ENCODE measurements at places on chromosomes 12 and 14. TPM values are rescaled to one million over a fixed set of nuclear protein-coding genes. Genes with fewer than 3 reads are reported as not detected.

CCDC88C gene
- polyA plus RNA-seq = 0.06 TPM

TMTC2 gene
- 0.36 TPM for polyA plus RNA-seq

- no peak overlapping the region for H3K4me3 ChIP-seq
- no peaks in the 10 kb centered on the region for H3K27me3 ChIP-seq
- no peaks in the 10 kb centered on the region for H3K36me3 ChIP-seq
- no peak overlapping the region for H3K27ac ChIP-seq
- no peaks in the 10 kb centered on the region for H3K4me1 ChIP-seq
- DNase-seq = no peak
Observed at GRCh38 chr14:54935100-54935499, 32.5 kb upstream of the GCH1 start.

TAS2R42 gene
- polyA plus RNA-seq = not detected

DNA sequence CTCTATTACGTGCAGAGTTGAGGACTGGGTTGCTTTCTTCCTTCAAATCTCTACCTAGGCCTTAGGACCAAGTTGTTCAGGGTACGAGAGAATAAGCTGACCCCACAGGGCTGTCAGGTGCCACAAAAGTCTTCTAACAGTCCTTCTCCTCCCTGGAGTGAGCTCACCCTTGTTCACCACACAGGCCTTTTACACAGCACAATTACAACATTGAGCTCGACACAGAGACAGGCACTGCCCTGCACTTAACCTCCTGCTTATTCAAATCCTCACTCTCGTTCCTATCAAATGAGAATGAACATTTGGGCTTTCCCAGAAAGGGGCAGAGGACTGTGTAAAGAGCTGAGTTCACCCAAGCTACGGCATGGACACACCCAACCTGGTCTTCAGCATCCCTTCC lies 2.4 kb downstream of the GALNT6 start:
- H3K27me3 ChIP-seq = no peaks in the 10 kb centered on the region
- peak overlapping the region; percentile 75 for H3K27ac ChIP-seq
- no peak overlapping the region for H3K4me3 ChIP-seq
- no peak for DNase-seq
- peaks cover 35% of the 10 kb centered on the region for H3K4me1 ChIP-seq
- no peaks in the 10 kb centered on the region for H3K36me3 ChIP-seq

SLC10A1 gene
- not detected for polyA plus RNA-seq

FGF23 gene
- polyA plus RNA-seq = not detected

- no peak overlapping the region for H3K27ac ChIP-seq
- H3K27me3 ChIP-seq = 0 out of 2 replicates have a peak, but pooled peaks cover 10% of the 10 kb centered on the region
- no peaks in the 10 kb centered on the region for H3K4me1 ChIP-seq
- no peak for DNase-seq
- H3K4me3 ChIP-seq = no peak overlapping the region
Observed at GRCh38 chr12:108237272-108237671, 101.8 kb downstream of the CMKLR1 start.

DNA sequence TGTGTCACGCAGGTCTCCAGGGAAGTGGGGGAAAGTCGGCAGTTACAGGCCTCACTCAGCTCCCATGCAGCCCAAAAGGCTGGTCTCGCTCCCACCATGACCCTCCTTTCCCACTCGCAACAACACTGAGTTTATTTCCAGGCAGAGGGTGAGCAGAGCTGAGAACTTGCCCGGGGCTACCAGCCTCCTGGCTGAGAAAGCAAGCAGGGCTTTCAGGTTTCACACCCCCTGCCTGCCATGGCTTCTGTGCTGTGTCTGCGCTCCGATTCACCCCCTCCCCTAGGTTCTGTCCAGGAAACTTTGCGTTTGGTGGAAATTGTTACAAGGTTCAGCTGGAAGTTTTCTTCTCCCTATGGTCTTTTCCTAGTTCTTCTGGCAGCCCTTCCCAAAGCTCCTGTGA lies 17.1 kb downstream of the OR10G2 start:
- no peaks in the 10 kb centered on the region for H3K36me3 ChIP-seq
- H3K27ac ChIP-seq = no peak overlapping the region
- DNase-seq = no peak
- no peak overlapping the region for H3K4me3 ChIP-seq
- H3K27me3 ChIP-seq = no peaks in the 10 kb centered on the region
